Ascending aorta (tissue), 2 donors: ENCODE measurements at places on chromosomes 5 and 9.

- no peak for DNase-seq
Observed at GRCh38 chr5:159184858-159185381, 24.4 kb downstream of the RNF145 start.

DNA sequence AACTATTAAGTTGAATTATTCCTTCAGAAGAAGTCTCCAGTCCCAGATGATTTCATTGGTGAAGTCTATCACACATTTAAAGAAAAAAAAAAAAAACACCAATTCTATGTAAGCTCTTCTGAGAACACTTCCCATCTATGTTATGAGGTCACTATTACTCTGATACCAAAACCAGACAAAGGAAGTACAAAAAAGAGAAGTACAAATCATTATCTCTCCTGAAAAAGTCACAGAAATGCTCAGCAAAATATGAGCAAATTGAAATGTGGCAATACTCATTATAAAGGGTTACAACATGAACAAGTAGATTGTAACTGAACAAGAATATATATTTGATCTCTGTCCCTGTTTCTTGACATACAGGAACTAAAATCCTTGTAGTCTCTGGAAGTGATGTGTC is 280.4 kb downstream of the TLE1 start:
- DNase-seq = no peak

- peak; percentile 60 for DNase-seq
Observed at GRCh38 chr9:93256878-93257807, 73.2 kb downstream of the WNK2 start.

DNA sequence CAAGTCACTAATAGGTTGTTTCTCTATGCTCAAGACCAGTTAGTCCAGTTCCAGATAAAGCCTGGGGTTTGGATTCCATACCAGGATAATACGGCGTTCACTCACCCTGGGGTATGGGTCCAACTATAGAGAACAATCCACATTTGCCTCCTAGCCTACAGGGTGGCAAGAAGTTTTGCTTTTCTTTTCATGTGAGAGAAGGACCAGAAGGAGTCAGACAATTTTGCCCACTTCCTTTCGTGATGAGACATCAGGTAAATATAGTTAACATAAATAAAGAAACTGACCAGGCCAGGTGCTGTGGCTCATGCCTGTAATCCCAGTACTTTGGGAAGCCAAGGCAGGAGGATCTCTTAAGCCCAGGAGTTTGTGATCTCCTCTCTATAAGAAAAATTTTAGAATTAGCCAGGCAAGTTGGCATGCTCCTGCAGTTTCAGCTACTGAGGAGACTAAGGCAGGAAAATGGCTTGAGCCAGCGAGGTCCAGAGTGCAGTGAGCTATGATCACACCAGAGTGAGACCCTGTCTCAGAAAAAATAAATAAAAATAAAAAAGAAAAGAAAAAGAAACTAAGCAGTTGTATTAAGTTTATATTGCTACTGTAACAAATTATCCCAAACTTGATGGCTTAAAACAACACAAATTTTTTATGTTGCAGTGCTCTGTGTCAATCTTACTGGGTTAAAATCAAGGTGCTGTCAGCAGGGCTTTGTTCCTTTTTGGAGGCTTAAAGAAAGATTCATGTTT is 7.5 kb upstream of the REEP5 start:
- DNase-seq = no peak

GRCh38 chr5:3456121-3456681 is 139.4 kb upstream of the IRX1 start:
- DNase-seq = no peak

GRCh38 chr5:396531-396961 is 46.4 kb upstream of the EXOC3 start:
- DNase-seq = no peak

DNA sequence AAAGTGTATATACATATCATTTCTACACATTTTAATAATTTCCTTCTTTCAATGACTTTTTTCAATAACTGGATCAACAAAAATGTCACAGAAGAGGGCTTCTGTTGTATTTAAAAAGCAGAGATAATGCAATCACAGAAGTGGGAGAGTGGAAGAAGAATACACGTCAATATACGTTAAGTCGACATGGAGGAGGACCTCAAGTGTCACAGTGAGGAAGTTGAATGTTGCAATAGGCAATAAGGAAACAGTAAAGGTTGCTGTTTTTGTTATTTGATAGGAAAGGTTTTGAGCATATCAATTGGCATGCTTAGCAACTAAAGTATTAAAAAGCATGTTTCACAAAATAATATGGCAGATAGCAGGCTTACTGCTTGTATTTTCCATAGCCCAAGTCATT is 184.0 kb upstream of the NR4A3 start:
- DNase-seq = no peak
